Activated CD4-positive, alpha-beta T cell treated with anti-CD3 and anti-CD28 coated beads, Interleukin-10, Interleukin-2, amounts not matched to agents 100 ng/mL and 50 ng/mL, durations not matched to agents 16 hours and 8 hours (primary cell): ENCODE measurements at places on chromosomes 7 and 10.

- DNase-seq, result no peak
Measured at GRCh38 chr7:45080265-45080957, 8.4 kb downstream of the NACAD start.

DNA sequence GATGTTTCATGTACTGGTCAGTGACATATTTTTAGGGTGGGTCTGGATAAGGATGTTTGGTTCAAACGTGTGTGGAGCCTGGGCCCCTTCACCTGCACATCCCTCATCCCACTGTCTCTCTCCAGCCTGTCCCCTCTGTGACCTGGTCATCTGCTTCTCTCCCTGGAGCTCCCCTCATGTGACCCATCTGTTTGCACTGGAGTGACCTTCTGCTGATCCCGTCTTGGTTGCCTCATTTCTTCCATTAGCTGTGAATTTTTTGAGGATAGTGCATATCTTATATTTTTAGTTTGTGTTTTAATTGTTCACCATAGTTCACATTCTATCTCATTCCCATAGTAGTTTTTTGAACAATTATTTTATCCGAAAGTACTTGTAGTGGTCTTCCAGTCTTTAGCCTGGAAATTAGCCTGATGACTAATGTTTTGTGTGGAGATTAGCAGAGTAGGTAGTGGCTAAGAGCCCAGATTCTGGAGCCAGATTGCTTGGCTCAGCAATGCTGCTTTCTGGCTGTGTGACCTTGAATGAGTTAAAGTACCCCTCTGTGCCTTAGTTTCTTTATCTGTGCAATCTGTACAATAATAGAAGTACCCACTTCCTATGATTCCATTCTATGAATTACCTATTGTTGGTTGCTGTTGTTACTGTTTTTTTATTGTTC lies 224.5 kb downstream of the LRMDA start:
- no peak for DNase-seq

GRCh38 chr10:77592946-77593636 lies 44.5 kb downstream of the KCNMA1 start:
- no peak for DNase-seq

GRCh38 chr7:131836733-131837132 lies 280.3 kb upstream of the PODXL start:
- no peak for DNase-seq

DNA sequence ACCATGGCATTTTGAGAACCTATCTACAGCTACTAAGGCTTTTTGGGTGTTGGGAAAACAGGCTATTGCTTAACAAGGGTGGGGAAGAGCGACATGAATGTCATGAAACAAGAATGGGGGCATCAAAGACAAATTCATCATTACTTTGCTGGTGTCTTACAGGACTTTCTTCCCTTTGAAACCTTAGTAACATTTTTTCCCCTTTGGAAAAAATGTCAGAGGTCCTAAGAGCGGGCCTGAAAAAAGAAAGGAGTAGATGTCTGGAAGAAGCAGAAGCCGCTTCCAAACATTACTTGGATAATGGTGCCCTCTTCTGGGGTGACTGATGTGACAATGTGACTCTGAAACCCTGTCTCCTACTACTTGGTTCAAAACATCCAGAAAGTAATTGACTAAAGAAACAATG lies 3.8 kb upstream of the DDX50 start:
- DNase-seq, result peak; percentile 65

DNA sequence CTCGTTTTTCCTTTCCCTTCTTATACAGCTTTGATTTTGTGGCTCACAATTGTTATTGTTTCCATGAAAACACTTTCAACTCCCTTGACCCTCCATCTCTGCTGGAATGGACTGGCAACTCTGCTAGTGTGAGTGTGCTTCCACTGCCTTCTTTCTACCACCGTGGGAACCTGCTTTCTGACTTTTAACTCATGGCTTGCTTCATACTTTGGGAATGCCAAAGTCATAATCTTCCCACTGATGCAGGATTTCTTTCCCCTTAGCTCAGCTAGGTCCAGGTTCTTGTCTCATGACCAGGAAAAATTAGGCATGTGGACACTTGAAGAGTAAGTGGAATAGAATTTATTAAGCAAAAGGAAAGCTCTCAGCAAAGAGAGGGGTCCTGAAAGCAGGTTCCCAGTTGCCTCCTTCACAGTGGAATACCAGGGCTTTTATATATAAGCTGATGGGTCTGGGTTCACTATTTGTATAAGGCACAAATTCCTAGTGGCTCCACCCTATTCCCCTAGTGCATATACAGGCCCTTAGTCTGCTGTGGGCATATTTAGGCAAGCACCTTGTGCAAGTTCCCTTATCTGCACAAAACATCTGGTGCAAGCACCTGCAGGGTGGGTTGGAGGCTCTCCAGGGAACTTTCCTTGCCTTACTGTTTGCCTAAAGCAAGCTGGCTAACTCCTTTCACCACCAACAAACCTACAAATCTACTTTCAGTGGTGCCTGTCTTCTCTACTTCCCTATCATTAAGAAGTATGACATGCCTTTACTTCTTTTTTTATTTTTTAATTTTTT lies 119.5 kb downstream of the CFAP58 start:
- DNase-seq, result no peak

DNA sequence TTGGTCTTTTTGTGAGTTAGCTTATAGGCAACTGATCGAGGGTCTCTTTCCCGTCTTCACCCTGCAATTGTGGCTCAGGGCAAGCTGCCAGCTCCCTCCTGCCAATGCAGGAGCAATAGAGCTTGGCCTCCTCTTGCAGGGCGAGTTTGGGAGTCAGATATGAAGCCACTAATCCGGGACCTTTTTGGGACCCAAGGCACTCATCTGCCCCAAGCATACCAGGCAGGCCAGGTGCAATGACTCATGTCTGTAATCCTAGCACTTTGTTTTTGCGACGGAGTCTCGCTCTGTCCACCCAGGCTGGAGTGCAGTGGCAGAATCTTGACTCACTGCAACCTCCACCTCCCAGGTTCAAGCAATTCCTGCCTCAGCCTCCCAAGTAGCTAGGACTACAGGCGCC lies 21.1 kb downstream of the LIMK1 start:
- no peak for DNase-seq

- no peak for DNase-seq
Measured at GRCh38 chr7:100465702-100466311, 1.7 kb upstream of the SPACDR start.

GRCh38 chr7:15557686-15558085 lies 4.1 kb downstream of the AGMO start:
- DNase-seq, result no peak

GRCh38 chr10:63603709-63604445 lies 82.7 kb downstream of the REEP3 start:
- DNase-seq, result no peak

GRCh38 chr7:132275416-132276233 lies 300.6 kb downstream of the PLXNA4 start:
- DNase-seq, result no peak

DNA sequence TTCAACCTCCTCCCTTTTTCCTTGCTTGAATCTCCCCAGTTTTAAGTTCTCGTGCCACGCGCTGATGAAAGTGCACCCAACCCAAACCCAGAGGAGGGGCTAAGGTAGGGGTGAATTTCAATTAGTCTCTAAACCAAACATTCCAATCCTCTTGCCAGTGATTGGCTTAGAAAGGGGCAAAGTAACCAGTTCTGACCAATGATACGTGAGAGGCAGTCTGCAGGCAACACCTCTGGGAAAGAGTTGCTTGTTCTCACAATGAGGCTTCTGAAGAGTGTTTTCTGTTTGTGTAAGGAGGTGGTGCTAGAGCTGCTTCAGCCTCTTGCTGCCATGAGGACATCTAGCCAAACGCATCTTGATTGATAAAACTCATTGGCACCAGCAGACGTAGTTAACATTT lies 21.8 kb downstream of the SLC35G1 start:
- no peak for DNase-seq

GRCh38 chr10:69864321-69864720 lies 62.6 kb downstream of the COL13A1 start:
- no peak for DNase-seq

GRCh38 chr7:127819975-127820731 lies 168.2 kb downstream of the SND1 start:
- peak; percentile 33 for DNase-seq

GRCh38 chr10:6445671-6446316 lies 134.3 kb downstream of the PRKCQ start:
- DNase-seq, result peak; percentile 70
